Spinal cord (tissue), 10 donors: ENCODE measurements at places on chromosomes 12 and 14. TPM values are rescaled to one million over a fixed set of nuclear protein-coding genes. Genes with fewer than 3 reads are reported as not detected.

The GYS2 gene
- 0.06 TPM for total RNA-seq

The CPNE8 gene
- 26.2 TPM for total RNA-seq

DNA sequence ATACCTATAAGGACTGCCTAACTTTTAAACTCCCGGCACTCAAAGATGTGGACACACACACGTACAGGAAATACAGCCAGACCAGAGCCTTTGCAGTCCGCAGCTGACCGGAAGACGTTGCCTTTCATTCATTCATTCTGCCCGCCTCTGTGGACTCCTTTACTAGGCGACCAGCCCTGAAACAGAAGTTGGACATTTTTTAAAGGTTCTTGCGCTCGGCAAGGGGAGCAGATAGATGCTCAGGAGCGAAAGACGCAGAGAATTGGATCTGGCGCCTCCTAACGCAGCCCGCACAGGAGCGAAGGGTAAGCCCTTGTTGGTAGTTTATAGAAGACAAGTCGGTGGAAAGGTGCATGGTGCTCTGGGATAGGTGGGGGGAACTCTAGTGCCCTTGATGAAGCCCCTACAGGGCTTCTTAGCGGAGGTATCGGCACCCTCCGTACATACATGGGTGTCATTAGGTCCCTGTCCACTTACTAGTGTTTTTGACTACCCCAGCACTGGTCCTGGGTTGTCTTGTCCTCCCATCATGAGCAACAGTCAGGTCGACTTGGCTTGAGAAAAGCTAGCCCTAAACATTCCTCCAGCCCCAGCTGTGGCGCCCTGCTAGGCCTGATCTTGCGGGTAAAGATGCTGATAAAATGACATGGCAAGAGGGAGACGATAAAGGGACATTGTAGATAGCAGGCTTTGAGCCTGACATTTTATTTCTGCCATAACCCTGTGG is at the start of gene KDM2B:
Gene KDM2B, minus strand, starts transcription at position 65 of the 727 bp plus-strand sequence. CDS start 112 bp downstream, outside the sequence.
- H3K4me3 ChIP-seq = peak within 1 kb of the TSS; percentile 61
- DNase-seq = no peak
- H3K27me3 ChIP-seq = no peaks in the 10 kb centered on the region
- peaks cover 56% of the 10 kb centered on the region for H3K4me1 ChIP-seq

DNA sequence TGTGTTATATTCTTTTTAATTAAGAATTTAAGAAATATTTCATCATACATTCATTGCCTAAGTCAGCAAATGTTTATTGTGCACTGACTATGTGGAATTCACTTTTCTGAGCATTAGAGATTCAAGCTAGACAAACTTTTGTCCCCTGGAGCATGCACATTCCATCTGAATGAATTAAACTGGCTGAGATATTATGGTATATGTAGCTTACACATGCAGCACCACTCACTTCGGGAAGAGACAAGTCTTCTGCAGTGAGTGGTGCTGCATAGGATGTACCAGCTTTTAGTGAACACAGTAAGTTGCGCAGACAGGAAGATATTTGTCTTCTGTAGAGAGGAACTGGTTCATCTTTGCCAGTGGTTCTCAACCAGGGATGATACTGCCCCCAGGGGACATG is 318.4 kb downstream of the SYT1 start:
- no peaks in the 10 kb centered on the region for H3K36me3 ChIP-seq
- no peak overlapping the region for H3K27ac ChIP-seq
- H3K4me3 ChIP-seq = no peak overlapping the region
- H3K27me3 ChIP-seq = no peaks in the 10 kb centered on the region

The PIK3C2G gene
- total RNA-seq = 0.22 TPM

GRCh38 chr12:124767066-124767821 is 96.4 kb downstream of the SCARB1 start:
- H3K4me1 ChIP-seq = peaks cover 29% of the 10 kb centered on the region
- no peak overlapping the region for H3K4me3 ChIP-seq
- H3K36me3 ChIP-seq = no peaks in the 10 kb centered on the region
- no peak overlapping the region for H3K27ac ChIP-seq
- no peaks in the 10 kb centered on the region for H3K27me3 ChIP-seq

The BAZ1A gene
- total RNA-seq = 19.2 TPM

GRCh38 chr12:24379861-24380521 is 430.5 kb upstream of the SOX5 start:
- H3K27me3 ChIP-seq = no peaks in the 10 kb centered on the region
- no peak overlapping the region for H3K4me3 ChIP-seq
- H3K36me3 ChIP-seq = no peaks in the 10 kb centered on the region
- no peak for DNase-seq
- H3K27ac ChIP-seq = no peak overlapping the region
- H3K4me1 ChIP-seq = peaks cover 4% of the 10 kb centered on the region

GRCh38 chr14:32497248-32497647 is 168.2 kb downstream of the AKAP6 start:
- no peaks in the 10 kb centered on the region for H3K36me3 ChIP-seq
- H3K27me3 ChIP-seq = no peaks in the 10 kb centered on the region
- no peak overlapping the region for H3K27ac ChIP-seq
- no peak overlapping the region for H3K4me3 ChIP-seq
- no peaks in the 10 kb centered on the region for H3K4me1 ChIP-seq

- no peak overlapping the region for H3K4me3 ChIP-seq
- no peaks in the 10 kb centered on the region for H3K4me1 ChIP-seq
- no peak overlapping the region for H3K27ac ChIP-seq
- no peaks in the 10 kb centered on the region for H3K36me3 ChIP-seq
These were observed 411.7 kb downstream of the GALC start for GRCh38 chr14:87581298-87581697.

GRCh38 chr14:74945261-74945851 is 10.0 kb downstream of the PGF start:
- DNase-seq = no peak
- H3K4me1 ChIP-seq = peaks cover 42% of the 10 kb centered on the region
- no peak overlapping the region for H3K27ac ChIP-seq
- H3K4me3 ChIP-seq = no peak overlapping the region

GRCh38 chr14:84323450-84323849 is 1206.5 kb upstream of the FLRT2 start:
- no peak overlapping the region for H3K4me3 ChIP-seq
- H3K4me1 ChIP-seq = no peaks in the 10 kb centered on the region
- no peak overlapping the region for H3K27ac ChIP-seq
- DNase-seq = no peak
- H3K36me3 ChIP-seq = no peaks in the 10 kb centered on the region

The ACOT6 gene
- 0.11 TPM for total RNA-seq

- no peaks in the 10 kb centered on the region for H3K36me3 ChIP-seq
- no peaks in the 10 kb centered on the region for H3K27me3 ChIP-seq
- H3K4me1 ChIP-seq = no peaks in the 10 kb centered on the region
- H3K27ac ChIP-seq = no peak overlapping the region
- H3K4me3 ChIP-seq = no peak overlapping the region
These were observed 621.2 kb upstream of the FBXO33 start for GRCh38 chr14:40053416-40053815.

The ZFHX2 gene
- total RNA-seq = 1.8 TPM

GRCh38 chr12:132813443-132813842 is 15.2 kb downstream of the GOLGA3 start:
- no peak overlapping the region for H3K27ac ChIP-seq
- no peak for DNase-seq
- H3K36me3 ChIP-seq = peaks cover 79% of the 10 kb centered on the region
- no peak overlapping the region for H3K4me3 ChIP-seq
- H3K27me3 ChIP-seq = no peaks in the 10 kb centered on the region

The TAS2R31 gene
- total RNA-seq = 18.3 TPM
